ENCODE measurements at places on chromosomes 11 and 22.

DNA sequence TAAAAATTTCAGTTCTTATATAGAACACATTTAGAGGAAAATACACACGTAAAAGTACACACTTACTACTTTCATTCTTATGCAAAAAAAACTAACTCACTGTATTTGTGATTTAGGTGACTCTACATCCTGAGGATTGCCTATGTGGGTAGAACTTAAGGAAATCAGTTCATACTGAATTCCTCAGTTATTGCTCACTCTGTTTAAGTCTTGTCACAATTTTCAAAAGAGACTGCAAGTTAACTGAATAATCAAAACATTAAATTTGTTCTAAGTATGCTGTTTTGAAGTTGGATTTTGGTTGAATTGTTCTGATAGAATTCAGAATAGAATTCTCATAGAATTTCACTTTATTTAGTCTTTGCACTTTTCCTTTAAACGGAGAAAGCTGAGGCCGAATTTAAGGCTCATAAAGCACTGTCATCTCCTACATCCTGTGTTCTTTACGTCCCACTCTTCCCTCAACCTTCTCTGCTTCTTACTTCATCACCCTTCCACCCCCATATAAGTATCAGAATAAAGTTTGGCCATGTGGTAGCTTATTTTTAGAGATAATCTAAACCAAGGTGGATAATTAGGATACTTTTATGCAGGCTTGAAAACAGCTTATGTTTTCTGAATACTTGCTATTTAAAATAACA is 59.8 kb downstream of the APOL5 start:
- DNase-seq = no peak

- DNase-seq = no peak
Measured at GRCh38 chr11:40204228-40204627, 1255.2 kb downstream of the LRRC4C start.

DNA sequence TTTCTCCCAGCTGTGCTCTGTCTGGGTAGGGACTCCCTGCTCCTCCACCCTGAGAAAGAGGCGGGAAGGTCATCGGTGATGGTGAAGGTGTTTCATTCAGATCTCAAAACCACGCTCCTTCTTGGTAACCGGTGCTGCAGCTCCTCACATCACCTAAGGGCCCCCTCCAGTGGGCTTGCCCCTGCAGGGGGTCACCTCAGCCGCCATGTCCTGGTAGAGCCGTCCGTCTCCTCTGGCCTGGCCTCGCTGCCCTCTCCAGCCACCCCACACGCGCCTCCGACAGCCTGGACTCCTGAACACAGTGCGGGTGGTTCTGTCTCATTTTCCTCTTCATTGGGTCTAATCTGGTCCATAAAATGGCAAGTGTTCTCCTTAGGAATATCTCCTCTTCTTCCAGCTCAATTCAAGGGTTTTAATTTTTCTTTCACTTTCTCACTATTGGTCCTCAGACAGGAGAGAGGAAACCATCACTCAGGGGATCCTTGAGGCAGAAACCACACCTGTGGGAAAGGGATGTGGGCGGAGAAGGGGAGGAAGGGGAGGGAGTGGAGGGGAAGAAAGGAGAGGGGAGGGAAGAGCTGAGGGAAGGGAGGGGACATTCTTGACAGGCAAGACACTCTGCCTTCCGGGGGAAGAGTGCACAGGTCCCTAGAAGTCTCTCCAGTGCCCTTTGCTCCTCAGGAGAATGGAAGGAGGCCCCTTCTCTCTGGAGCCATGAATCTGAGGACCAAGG is 1338.4 kb downstream of the TBC1D22A start:
- no peak for DNase-seq

- no peak for DNase-seq
Measured at GRCh38 chr11:62401811-62402210, 17.0 kb upstream of the SCGB1A1 start.

DNA sequence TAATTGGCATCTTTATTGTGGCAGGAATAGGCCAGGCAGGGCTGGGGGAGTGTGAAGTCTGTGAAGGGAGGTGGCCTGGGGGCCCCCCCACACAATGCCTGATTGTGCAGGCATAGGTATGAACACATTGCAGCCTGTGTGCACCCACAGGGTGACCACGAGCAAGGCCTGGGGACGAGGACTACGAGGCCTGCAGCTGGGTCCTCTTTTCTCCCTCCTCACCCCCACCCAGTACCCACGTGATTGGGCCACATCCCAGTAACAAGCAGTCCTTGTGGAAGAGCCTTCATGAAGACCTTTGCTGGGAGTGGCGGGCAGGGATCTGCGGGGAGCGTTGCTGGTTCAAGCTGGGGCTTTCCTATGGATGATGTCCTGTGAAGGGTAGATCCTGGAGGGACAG is 29.3 kb downstream of the ZBTB16 start:
- DNase-seq = no peak

DNA sequence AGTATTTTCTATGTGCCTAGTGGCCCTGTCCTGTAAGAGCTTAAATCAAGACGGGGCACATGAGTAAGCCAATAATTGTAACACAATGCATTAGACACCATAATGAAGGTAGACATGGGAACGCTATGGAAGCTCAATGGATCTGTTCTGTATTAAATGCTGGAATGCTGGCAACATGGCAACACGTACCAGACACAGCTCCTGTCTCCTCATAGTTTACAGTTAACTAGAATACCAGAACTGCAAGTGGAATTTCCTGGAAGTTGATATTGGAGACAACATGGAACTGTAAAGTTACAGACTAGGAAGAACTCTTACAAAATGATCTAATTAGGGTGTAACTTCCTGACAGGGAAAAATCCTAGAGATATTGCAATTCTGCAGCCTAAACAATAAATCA is 12.4 kb downstream of the P4HA3 start:
- no peak for DNase-seq

DNA sequence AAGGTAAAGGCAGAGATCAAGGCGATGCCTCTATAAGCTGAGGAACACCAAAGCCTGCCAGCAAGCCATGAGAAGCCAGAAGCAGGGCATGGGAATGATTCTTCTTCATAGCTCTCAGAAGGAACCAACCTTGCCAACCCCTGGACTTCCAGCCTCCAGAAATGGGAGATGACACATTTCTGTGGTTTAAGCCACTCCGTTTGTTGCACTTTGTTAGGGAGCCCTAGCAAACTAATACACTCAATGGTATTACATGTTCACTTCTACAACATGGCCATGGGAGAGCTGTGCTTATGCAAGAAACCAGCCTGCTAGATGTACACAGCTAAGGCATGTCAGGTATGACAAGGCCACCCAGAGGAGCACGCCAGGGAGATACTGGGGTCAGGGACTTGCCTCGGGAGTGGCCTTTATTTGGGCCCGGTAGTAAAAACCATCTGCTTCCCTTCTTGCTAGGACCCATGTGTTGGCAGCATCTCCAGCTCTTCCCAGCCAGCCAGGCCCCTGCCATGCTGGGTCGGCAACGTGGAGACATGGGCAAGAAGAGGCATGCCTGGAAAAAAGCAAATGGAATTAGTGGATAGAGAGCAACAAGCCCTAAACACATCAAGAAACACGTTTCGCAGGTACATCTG is 3.6 kb downstream of the C11orf16 start:
- no peak for DNase-seq

DNA sequence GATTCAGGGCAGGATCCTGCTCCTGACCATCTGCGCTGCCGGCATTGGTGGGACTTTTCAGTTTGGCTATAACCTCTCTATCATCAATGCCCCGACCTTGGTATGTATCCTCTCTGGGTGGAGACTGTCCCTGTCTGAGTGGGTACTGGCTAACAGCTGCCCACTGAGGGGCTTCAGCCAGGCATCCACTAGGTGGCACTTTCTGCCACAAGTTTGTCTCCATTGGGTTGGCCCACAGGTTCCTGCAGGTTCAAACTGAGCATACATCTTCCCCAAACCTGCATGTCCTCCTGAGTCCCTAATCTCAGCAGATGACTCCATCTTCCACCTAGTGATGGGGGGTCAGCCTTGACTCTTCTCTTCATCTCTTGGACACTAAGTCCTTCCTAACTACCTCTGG is 4.4 kb downstream of the SLC2A11 start:
- DNase-seq = peak; percentile 62

- peak; percentile 98 for DNase-seq
Measured at GRCh38 chr11:46674463-46675287, 25.7 kb downstream of the ARHGAP1 start.
